ENCODE measurements at places on chromosomes 1 and 21. TPM values are rescaled to one million over a fixed set of nuclear protein-coding genes. Genes with fewer than 3 reads are reported as not detected.

The C1orf115 gene
- polyA plus RNA-seq = 1.5 TPM

The PAQR6 gene
- polyA plus RNA-seq = 1.3 TPM

The ETV3L gene
- not detected for polyA plus RNA-seq

The DENND2C gene
- 0.28 TPM for polyA plus RNA-seq

The ZSWIM5 gene
- 0.17 TPM for polyA plus RNA-seq

The ANXA9 gene
- polyA plus RNA-seq = not detected

The LCE1B gene
- not detected for polyA plus RNA-seq

The HTR6 gene
- polyA plus RNA-seq = not detected

The VPS26C gene
- 90.8 TPM for polyA plus RNA-seq

The USH2A gene
- not detected for polyA plus RNA-seq

The RYR2 gene
- 0.18 TPM for polyA plus RNA-seq

The LYPLAL1 gene
- 25.4 TPM for polyA plus RNA-seq

The FMO4 gene
- 2.6 TPM for polyA plus RNA-seq

The KIF21B gene
- polyA plus RNA-seq = 9.1 TPM

The DISP3 gene
- 0.37 TPM for polyA plus RNA-seq

- no peak for DNase-seq
These were observed 113.4 kb downstream of the GRIK1 start for GRCh38 chr21:29826386-29826785.

GRCh38 chr1:189662190-189662589, 815.5 kb downstream of the BRINP3 start:
- no peak for DNase-seq

GRCh38 chr1:62271948-62272728, 47.1 kb downstream of the KANK4 start:
- DNase-seq = peak; percentile 9

DNA sequence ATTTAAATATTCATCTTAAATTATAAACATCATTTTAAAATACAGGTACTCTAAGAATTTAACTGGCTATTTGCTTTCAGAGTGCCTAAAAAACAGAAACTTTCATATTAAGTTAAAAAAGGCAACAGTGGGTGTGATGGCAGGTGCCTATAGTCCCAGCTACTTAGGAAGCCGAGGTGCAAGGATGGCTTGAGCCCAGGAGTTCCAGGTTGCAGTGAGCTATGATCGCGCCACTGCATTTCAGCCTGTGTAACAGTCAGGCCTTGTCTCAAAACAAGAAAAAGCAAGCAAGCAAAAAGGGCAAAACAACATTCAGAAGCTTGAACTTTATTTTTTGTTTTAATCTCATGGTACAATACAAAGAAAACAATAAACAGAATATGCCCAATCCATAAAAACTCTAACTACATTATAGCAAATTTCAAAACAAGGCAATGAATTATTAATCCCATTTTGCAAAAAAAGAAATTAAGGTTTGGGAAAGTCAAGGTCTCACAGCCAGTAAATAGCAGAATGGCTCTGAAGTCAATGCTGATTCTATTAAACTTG, 15.2 kb downstream of the ENAH start:
- no peak for DNase-seq

DNA sequence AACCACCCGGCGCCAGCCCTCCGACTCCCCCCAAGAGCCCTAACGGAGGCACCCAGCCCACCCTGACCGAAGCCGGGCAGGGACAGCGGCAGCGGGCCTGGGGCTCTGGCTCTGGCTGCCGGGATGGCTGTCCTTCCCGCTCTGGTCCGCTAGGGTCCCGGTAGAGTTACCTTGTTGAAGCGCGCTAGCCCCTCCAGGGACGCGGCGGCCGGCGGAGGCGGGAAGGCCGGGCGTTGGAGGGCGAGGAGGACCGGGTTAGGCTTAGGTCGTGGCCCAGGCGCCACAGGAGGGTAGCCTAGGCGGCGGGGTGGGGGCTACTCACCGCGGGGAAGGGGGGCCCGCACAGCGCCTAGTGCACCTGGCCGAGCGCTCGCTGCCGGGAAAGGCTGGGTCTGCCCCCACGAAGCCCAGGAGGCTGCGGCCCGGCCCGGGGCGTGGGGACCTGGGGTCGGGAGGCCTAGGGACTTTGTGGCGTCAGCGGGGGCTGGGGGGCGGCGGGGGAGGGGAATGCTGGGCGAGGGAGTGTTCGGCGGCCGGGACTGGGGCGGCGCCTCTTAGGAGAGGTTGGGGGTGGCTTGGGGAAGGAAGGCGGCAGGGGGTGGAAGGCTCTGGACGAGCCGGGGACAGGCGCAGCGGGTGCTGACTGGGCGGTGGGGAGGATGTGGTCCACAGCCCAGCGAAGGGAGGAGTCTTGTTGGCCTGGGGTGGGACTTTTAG, at the start of gene TRIM17:
Gene TRIM17, minus strand, starts transcription at position 645 of the 717 bp plus-strand sequence. CDS start 1,789 bp downstream, outside the sequence.
- DNase-seq = peak; percentile 43

DNA sequence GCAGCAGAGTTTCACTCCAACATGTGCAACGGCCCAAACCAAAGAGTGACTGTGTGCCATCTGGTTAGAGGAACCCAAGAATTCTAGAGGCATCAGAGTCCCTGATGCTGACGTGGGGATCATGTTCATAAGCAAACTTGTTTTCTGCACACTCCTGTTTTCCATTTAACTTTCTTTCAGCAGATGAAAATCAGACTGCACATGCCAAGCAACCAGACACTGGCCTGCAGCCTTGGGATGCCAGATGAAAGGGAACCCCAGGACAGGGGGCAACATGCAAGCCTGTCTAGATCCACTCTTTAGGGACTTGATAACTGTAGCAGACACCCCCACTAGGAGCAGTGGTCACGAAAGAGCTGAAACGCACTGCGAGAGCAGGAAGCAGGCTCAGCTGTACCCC, 56.8 kb downstream of the SLC66A1 start:
- DNase-seq = no peak

- no peak for DNase-seq
These were observed 28.8 kb downstream of the SHISA4 start for GRCh38 chr1:201917362-201918033.

GRCh38 chr1:13832536-13832935, 132.5 kb downstream of the PRDM2 start:
- DNase-seq = no peak

- DNase-seq = no peak
These were observed 128.5 kb upstream of the KCNK1 start for GRCh38 chr1:233485385-233485784.

DNA sequence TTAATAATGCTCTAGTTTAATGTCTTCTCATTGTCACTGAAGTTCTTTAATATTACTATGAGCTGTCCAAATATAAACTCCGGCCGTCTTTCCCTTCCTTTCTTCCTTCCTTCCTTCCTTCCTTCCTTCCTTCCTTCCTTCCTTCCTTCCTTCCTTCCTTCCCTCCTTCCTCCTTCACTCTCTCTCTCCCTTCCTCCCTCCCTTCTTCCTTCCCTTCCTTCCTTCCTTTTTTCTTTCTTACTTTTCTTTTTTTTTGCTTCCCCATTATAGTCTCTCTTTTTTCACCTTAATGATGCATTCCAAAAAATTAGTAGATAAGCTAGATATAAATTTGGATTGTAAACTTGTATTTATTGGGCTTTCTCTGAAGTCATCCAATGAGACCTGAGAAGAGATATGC, 431.0 kb upstream of the ADGRL4 start:
- no peak for DNase-seq

DNA sequence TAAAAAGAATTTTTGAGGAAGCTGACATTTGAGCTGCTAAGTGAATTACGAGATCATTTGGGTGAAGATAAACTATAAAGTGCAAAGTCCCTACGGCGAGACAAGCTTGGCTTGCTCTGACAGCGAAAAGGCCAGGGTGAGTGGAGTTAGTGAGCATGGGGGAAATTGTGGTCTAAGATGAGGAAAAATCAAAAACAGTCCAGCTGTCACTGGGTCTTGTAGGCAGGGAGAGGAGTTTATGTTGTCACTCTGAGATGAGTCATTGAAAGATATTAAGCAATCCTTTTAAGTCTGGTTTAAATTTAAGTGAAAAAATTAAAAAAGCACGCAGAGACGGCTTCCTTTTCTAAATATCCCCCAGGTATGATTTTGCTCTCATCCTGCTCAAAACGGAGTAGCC, 601.9 kb downstream of the MRPL39 start:
- no peak for DNase-seq

GRCh38 chr1:165371588-165372225, 15.2 kb upstream of the LMX1A start:
- DNase-seq = no peak

DNA sequence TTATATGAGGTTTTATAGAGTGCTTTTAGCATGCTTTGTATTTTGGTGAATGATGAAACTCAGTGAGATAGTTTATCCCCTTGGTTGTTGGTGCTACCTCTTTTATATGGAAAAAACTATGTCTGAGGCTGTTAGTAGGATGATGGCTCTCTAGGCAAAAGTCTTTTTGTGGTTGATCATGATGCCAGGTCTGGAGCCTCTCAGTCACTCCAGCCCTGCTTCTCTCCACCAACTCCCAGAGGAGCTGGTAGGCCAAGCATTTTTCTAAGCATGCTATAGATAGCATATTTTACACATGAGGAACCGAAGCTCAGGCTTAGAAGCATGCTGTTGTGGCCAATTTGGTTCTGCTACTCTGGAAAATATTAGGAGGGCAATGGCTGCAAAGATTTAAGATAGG, 82.2 kb downstream of the FMN2 start:
- no peak for DNase-seq

DNA sequence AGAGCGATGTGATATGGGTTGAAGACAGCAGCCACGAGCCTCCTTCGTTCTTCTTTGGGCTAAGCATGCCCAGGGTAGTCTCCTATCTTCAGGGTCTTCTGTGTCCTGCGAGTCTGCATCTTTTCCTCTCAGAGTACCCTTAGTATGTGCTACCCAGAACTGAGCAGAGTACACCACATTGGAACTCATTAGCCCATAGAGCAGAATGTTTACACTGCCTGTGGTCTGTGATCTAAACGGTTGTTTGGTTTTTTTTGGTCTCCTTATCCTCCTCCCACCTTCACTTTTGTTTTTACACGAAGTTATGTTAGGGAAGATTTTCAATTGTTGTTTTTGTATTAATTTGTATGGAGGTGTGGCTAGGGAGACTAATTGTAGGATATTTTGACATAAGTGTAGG, 126.4 kb downstream of the NEK7 start:
- DNase-seq = no peak

- no peak for DNase-seq
These were observed 67.0 kb upstream of the ZNF648 start for GRCh38 chr1:182128502-182128901.

- DNase-seq = no peak
These were observed 66.1 kb upstream of the SERBP1 start for GRCh38 chr1:67496329-67496728.

DNA sequence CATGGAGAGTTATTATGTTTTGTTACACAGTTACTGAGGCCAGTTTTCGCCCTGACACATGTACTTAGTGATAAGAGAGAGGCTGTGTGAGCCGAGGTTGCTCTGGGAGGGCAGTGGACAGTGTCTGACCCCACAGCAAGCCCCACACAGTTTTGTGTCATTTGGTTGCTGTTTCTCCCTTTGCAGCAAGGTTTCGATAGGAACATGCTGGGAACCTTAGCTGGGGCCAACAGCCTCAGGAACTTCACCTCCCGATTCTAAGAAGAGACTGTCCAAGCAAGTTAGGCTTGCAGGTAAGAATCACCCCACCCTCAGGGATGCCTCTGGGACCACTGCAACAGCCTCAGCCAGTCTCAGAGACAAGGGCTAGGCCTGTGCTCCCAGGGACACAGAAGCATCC, 45.3 kb downstream of the PKP1 start:
- DNase-seq = no peak

- no peak for DNase-seq
These were observed 83.9 kb downstream of the DYRK1A start for GRCh38 chr21:37450445-37450941.

DNA sequence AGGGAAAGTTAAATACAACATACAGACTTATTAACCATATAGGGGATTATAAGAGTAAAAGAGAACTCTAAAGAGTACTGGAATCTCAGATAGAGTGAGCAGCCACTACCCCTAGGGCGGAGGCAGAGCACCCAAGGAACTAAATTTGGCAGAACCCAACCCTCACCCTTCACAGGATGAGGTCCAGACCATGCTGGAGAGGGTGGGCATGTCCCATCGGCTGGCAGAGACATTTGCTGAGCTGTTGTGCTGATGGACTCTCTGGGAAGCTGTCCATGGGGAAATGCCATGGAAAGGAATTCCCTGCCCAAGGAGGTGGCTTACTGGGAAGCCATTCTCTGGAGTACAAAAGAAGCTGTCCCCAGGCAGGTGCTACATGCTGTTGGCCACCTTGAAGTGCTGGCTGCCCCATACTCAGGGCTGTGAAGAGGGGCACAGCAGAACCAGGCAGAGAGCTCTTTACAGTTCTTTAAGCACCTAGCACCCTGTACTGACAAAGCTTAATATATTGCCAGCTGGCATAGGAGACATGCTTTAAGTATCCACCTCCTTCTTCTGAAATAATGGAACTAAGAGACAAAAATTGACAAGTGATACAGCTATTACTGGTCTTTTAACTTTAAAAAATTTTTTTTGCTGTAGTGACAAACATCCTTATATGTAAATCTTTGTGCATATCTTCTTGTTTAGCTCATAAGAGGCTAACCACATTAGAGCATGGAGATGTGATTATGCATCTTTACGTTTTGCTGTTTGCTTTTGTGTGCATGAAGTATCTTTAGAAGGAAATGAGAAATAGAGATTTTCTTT, 29.6 kb downstream of the TSNAX start:
- DNase-seq = no peak

- DNase-seq = peak; percentile 47
These were observed 50.2 kb upstream of the TSHB start for GRCh38 chr1:114979278-114979891.
